Skin of body (tissue), 3 donors: ENCODE measurements at places on chromosomes 6 and 20.

DNA sequence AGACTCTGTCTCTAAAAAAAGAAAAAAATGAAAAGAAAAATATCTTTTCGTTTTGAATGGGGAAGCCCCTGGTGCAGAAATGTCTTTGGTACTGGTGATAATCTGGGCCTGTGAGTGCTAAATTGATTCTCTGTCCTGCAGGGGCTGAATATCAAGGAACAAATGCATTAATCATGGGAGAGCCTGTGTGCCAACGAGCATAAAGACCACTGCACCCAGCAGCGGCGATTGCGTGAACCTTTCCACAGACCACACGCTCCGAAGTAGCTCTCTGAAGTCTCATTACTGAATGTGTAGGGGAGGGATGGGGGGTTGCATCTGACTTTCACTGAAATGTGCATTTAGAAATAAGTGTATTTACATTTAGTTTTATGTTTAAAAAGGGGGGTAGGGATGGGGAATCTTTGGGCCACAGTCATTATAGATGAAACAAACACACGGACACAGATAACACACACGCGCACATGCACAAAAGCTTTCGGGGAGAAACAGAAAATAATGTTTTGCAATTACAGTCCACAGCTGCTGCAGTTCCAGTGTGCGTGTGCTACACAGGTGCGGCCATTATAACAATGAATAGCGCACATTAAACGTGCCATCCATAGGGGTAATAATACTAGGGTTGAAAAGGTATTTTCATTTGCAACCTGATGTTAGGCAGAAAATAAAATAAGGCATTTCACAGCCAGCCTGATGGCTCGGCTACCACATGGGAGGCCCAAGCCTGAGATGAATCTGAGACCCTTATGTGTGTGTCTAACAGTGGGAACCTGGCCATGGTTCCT is 154.0 kb downstream of the MBOAT1 start:
- no peak for DNase-seq

DNA sequence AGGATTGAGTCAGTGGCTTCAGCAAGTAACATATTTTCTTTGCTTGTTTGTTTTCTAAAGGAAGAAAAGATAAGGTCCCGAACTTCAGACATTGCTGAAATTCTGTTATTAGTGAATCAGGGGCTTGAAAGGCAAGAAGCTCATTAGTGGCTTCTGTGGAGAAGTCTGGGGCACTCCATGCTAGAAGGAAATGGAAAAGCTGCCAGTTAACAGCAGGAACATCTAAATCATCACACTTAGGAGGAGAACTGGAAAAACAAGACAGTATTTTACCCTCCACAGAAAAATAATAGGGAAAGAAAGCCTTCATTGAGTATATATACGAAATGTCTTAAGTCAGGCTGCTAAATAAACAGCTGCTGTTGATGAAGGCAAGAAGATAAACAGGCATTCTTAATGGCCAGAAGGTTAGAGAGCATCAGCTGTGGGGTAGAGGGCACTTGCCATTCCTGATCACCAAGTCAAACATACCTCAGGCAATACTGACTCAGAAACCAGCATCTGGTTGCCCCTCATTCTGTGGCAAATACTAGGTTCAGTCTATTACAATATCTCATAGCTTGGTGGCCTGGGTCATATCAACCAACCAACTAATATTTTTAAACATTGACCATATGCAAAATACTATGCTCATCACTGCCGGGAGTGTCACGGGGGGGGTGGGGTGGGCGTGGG is 143.2 kb upstream of the TENT5A start:
- no peak for DNase-seq

GRCh38 chr6:22298475-22298890 is 1.6 kb upstream of the PRL start:
- no peak for DNase-seq

DNA sequence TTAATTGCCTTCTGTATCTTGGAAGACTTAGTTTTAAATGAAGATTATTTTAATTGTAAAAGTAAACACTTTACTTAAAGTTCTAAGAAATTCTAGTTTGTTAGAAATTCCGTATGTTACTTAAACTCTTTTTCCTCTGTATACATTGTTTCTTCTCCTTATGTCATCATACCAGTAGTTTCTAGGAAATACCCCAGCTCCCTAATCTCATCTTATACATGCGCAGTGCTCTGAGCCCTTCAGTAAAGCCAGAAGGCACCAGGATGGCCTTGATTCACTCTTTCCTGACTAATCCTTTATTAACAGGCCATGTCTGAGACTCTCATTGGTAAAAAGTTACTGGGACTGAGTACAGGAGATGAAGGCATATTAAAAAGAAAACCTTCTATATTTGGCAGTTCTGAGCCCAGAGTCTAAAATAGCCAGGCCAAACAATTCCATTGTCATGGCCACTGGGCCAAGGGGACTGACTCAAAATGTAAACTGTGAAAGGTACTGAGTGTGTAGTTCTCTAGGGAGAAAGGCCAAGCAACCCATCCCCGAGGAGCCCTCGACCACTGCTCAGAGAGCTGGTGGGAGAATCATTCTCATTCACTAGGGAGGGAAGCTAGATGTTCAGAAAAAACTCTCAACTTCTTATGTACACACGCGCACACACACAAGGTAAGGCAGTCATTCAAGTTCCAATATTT is 25.0 kb downstream of the SLC22A1 start:
- no peak for DNase-seq

GRCh38 chr6:141906569-141907080 is 226.1 kb upstream of the GJE1 start:
- no peak for DNase-seq

DNA sequence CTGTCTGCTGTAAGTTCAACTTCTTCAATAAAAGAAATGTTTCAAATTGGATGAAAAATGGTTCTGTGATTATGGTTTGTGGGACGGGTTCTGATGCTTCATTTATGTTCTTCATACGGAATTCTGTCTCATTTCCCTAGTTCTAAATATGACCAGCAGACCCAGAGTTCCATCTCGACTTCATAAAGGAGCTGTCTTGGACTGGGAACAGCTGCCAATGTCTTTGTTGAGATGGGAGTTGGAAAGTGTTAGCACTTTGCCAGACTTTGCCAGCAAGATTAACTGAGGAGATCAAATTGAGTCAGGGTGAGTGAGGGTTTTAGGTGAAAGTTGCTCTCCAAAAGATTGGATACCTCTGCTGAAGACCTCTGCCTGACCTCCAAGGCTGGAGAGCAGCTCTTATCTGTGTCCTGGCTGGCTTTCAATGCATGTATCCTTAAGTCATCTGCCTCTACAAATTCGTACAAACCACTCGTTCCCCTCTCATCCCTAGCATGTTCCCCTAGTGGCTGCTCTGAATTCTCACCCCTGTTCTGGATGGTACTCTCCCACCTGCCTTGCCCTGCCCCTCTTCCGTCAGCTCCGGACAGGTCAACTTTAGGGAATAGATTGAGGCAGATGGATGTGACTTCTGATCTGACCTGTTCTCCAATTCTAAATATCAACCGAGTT is at the start of gene EFCAB8:
Gene EFCAB8, plus strand, starts transcription at position 223 of the 672 bp plus-strand sequence. CDS start 4,870 bp downstream, outside the sequence.
- DNase-seq = no peak

DNA sequence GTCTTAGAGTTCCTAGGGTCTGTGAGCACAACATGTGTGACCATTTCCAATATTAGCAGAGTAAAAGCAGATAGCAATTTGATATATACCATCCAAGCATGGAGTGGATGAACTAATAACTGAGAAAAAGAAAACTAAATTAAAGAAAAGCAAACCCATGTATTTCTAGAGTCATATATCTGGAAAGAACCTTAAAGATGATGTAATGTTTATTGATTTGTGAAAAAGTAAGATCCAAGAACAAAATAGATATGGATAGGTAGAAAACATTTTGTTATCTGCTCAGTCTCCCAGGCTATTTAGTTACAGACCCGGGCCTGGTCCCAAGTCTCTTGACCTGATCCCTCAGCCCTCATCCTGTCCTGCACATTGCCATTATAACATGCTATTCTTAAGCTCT is 526.8 kb downstream of the EPM2A start:
- no peak for DNase-seq

DNA sequence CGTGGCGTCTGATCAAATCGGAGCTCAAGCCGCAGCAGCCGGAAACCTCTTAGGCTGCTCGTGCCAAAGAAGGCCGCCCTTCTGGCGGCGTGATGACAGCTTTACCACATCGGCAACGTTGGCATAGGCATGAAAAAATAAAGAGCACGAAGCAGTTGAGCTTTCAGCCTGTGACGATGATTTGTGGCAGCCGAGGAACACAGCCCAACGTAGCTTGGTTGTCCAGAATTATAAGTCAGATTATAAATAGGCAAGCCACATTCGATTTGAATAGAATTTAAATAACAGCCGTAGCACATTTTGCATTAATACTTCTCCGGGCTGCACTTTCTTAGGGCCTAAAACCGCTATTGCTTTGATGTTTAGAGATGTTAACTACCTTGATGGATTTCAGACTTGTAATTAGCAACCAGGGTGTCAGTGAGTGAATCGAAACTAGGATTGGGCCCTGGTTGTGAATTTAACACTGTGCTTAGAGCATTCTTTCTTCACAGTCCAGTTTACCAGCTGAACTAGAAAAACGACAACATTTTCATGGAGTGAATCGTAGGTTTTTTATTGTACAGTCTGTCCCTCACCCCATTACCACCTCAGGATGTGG is 864 bp upstream of the BCLAF1 start:
- DNase-seq = peak; percentile 85

GRCh38 chr20:60804240-60804917 is 447.7 kb upstream of the CDH4 start:
- DNase-seq = no peak

DNA sequence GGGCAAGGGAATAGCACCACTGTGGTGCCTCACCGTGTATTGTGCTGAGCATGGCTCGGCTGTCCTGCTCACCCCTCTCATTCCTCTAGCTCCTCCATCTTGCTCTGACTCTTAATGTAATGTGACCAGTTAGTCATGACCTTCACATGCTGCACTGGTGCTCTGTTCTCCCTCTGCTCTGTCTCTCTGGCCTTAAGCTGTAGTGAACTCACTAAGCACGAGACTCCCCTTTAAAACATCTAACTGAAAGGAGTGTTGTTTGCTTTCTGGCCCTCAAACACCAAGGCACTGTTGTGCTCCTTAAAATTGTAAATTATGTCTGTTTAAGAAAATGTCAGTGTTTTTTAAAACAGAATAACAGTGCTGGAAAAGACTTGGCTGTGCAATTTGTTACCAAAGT is 140.4 kb downstream of the HDGFL1 start:
- DNase-seq = peak; percentile 18

GRCh38 chr6:3721810-3722621 is 29.5 kb downstream of the PXDC1 start:
- DNase-seq = peak; percentile 75

DNA sequence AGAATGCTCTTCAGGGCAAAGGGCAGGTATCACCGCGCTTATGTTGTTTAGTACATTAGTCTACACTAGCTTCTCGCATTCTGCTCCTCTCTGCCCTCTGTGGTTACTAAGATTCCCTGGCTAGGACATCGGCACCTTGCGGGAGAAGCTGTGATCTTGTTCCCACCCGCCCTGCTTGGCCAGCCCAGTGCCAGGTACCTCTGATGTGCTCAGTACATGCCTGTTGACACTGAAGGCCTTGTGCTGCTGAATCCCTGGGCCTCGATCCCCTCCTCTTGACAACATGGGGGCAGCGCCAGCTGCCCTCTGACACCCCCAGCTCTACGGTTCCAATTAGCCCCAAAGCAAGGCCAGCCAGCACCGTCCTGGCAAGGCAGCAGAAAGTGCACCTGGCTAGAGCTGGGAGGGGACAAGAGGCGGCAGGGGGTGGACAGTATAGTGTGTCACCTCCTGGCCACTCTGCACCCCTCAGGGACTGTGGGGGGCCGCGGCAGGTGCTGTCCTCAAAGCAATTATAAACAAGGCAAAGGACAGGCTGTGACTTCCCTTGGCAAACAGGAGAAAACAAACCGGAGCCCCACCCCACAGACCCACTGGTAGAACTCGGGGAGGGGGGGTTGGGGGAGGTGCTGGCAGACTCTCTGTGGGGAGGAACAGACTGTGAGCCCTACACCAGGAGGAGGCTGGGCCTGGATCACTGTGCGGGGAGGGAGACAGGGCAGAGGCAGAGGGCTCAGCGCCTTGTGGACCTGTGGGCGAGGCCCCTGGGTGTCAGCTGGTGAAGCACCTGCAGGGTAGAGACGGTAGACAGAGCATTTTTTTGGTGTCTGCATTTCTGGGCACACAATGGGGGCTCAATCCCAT is 7.1 kb downstream of the TFEB start:
- DNase-seq = no peak

GRCh38 chr6:167778497-167779128 is 48.1 kb upstream of the AFDN start:
- no peak for DNase-seq

DNA sequence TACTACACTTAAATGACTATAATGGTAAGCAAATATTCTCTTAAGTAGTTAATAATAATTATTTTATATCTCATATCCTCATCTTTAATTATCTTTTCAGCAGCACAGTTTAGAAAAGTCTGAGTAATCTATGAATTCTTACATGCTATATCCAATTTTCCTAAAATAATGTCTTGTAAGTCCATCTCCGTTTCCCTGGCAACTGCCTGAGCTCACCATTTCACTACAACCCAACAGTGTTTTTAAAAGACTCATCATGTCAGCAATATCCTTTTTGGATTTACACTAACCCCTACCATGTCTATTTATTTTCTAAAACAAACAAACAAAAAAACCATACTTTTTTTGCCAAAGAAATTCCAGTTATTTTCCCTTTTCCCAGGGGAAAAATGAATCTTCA is 859.6 kb downstream of the EYS start:
- no peak for DNase-seq

DNA sequence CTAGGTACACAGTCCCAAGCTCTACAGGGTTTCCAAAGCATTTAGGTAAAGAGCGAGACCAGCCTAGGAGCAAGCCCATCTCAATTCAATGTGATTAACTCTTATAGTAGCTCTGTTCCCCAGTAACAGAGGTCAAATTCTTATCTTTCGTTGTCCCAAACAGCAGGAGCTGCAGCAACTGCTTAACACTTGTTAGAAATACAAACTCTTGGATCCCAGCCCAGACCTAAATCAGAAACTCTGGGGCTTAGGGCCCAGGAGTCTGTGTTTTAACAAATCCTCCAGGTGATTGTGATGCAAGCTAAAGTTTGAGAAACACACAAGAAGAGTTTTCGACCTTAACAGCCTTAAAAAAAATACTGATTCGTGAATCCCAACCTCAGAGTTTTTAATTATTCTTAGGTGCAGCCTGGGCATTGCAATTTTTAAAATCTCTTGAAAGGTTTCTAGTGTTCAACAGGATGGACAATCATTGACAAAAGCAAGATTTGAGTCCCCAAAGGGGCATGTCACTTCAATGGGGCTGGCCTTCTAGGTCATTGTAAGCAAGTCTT is 127.4 kb upstream of the HCRTR2 start:
- DNase-seq = no peak

DNA sequence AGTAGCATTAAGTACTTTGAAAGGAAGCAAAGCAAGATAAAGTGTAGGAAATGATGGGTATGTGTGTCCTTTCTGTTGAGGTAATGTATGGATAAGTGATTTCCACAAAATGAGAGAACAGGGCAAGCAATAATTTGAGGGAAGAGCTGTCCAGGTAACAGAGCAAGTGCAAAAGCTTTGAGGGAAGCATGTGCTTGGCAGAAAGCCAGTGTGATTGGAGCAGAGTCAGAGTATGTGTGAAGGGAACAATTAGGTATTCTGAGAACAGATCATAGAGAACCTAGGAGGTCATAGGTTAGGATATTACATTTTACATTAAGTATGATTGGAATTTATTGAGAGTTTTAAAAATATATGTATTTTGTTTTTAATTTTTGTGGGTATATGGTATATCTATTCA is 30.2 kb upstream of the MAN1A1 start:
- no peak for DNase-seq

- no peak for DNase-seq
These were observed 59.2 kb downstream of the SNRNP48 start for GRCh38 chr6:7649037-7649810.

GRCh38 chr20:21564127-21564773 is 50.4 kb upstream of the NKX2-2 start:
- no peak for DNase-seq

- no peak for DNase-seq
These were observed 212.1 kb upstream of the PHACTR1 start for GRCh38 chr6:12504325-12504966.
